ENCODE measurements at places on chromosomes 12 and 14.

- DNase-seq: no peak
These were observed 615.2 kb downstream of the RPS29 start for GRCh38 chr14:48970943-48971342.

DNA sequence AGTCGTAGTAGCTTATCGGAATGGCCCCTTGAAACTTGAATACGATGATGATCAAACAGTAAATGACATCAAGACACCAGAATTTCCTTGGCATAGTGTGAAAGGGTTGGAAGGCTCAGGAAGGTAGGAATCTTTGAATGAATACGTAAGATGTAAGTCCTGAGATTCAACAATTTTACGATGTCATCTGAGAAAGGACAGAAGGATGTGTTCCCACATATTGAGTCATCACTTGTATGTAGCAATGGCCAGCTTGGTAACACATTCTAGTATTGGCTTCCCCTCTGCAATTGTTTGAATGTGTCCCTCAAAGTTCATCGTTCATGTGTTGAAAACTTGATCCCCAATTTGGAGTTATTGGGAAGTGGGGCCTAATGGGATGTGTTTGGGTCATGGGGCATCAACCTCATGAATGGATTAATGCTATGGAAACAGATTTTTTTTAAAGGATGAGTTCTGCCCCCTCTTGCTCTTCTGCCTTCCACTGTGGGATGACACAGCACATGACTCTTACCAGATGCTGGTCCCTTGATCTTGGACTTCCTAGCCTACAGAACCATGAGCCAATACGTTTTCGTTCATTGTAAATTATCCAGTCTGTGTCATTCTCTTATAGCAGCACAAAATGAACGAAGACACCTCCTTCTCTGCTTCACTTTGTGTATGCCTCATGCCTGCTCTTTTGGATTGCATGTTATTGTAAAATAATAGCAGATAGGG, 284.6 kb downstream of the BCAT1 start:
- DNase-seq: no peak

DNA sequence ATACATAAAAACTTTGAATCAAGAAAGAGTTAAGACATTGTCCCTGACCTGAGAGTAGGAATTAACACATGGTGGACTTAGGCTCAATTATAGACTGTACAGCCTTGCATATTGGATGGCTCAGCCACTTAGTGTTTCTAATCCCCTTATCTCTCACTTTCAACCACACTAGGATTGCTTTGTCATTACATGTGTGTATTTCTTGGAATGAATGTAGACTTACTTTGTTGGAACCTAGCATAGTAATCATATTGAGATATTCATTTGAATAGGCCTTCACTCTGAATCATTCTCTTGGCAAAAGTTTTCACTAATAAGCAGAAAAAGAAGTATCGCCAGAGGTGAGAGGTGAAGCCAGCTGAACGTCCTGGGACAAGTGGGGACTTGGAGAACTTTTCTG, 1973.9 kb upstream of the FLRT2 start:
- no peak for DNase-seq

DNA sequence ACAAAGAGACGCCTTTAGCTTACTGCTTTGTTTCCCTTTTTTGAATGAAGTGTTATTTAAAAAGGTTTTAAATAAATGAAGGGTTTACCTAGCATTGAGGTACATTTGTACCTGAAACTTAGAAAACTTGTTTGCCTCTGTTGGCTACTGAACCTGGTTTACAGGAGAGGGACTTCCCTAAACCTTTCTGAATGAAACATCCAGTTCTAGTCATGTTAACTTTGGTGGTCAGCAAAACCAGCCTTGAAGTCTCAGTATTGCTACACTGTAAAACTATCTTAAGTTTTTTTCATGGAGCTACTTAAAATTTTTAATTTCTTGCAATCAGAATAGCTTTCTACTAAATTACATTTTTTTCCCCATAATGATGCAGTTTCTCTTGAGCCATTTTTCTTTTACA, 38.2 kb downstream of the RASSF8 start:
- no peak for DNase-seq

GRCh38 chr12:84874125-84874824, 38.3 kb downstream of the SLC6A15 start:
- DNase-seq: no peak

DNA sequence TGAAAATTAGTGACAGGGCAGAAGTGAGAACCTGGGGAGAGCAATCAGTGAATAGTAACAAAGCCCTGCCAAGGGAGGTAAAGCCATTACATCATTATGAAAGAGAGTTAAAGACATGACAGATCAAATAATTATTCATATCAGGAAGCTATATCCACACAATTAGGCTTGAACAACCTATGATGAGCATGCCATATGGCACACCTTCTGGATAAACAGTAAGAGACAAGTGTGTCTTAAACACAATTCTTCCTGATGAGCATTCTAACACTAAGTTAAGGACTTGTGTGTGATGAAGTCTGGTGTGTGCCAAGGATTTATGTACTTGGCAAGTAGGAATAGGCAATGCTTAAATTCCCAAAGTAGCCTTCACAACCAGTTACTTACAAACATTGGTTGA, 76.1 kb downstream of the GALNT4 start:
- DNase-seq: no peak

Data from stimulated activated CD8-positive, alpha-beta memory T cell treated with anti-CD3 and anti-CD28 coated beads, Interleukin-7, amount 100 ng/mL, for 1 hour (primary cell).